ENCODE measurements at places on chromosomes 4 and X.

GRCh38 chr4:159195361-159195769 lies 92.5 kb downstream of the RAPGEF2 start:
- DNase-seq: no peak

DNA sequence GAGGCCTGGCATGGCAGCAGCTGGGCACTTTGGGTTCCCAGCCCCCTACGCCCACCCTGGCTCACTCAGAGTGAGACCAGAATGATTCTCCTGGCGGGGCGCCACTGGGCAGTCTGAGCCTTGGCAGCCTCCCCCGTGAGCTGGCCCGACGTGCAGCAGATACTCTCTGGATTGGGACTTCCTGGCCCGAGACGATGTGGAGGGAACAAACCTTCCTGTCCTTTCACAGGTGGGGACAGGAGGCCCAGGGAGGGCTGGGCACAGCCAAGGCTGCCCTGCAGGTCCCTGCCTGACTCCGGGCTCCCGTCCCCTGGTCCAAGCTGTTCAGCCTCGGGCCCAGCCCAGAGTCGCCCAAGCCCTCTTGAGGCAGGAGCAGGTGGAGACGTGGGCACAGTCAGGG lies 17.9 kb upstream of the ADD1 start:
- DNase-seq: no peak

DNA sequence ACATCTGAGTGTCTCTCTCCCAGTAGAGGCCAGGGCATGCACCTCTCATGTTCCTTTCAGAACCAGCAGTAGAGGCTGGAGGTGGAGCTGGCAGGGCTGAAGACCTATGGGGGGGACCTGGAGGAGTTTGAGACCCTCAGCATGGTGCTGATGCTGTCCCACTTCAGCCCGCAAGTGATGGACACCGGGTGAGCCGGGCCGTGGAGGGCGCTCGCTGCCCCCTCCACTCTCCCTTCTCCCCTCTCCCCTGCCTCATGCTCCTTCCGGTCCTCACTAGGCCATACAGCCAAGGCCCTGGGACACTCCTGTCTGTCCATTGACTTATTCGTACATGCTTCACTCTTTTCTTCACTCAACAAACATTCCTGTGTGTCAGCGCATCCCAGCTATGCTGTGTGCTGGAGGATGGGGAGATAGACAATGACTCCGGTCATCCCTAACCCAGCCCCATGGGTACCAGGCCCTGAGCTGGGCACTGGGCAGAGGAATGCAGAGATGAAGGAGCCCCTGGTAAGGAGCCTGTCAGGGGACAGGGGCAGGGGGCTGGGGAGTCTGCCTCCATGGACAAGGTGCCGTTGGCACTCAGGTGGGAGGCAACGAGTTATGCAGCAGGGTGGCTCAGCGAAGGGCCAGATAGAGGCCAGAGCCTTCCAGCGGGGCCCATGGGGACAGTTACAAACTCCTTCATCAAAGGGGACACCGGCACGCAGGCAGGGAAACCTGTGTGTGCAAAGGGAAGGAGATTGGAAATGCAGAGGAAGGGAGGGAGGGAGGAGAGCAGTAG lies 28.4 kb upstream of the WFS1 start:
- no peak for DNase-seq

- no peak for DNase-seq
These were observed 6.8 kb upstream of the CDKL2 start for GRCh38 chr4:75637176-75637575.

DNA sequence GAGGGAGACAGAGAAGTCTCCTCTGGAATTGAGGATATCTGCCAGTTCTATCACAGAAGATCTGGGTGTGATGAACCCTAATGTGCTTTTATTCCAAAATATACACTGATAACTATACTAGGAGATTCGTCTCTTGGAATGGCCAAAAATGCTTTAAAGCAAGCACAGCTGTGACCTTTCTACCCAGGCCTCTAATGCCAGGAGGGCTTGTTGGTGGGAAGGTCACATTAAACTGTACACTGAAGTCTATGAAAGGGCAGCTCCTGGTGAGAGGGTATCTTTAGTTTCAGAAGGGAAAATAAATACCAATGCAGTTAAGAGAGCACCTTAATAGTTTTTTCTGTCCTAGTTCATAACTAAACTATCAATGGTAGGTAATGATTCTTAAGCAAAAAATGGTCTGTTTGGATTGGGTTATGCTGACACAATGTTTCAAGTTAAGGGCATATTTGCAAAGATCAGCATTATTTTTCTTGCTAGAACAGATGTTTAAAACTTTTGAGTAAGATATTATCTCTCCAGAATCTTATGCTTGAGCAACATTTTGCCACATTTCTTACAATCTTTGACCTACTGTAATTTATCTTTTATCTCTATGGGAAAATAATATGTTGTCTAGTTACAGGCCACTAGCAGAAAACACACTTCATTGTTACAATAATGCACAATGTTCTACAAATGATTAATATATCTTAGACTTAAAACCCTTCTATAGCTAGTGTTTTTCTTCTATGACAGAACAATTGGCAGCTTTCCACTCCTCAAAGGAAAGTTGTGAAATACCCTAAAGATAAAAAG lies 59.6 kb downstream of the SEC24D start:
- DNase-seq: no peak

- DNase-seq: no peak
These were observed 527.1 kb upstream of the DIPK2B start for GRCh38 chrX:45727761-45728160.
